ENCODE measurements at places on chromosomes 16 and 17.
A peak's percentile ranks its signal among the peaks of the same experiment; 100 is the strongest.

- no peak for DNase-seq
These were observed 19.5 kb downstream of the C16orf90 start for GRCh38 chr16:3475604-3476375.

DNA sequence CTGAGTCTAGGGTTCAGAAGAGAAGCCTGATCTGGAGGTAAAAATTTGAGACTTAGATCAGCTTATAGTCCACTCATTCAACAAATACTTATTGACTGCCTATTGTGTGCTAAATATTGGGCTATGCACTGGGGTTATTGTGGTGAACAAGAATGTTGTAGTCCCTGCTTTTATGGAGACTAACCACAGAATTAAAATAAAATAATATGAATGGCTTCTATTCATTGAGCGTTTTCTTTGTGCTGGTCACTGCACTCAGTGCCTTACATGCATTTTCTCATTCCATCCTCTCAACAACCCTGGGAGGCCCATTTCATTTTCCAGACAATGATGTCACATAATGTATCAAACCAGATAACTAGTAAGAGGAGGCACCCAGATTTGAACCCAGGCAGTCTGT lies 4.8 kb downstream of the NEK8 start:
- no peak for DNase-seq

GRCh38 chr16:84062734-84063640 lies 20.4 kb upstream of the SLC38A8 start:
- peak; percentile 50 for DNase-seq

- no peak for DNase-seq
These were observed 18.2 kb upstream of the ABCA10 start for GRCh38 chr17:69246726-69247375.

DNA sequence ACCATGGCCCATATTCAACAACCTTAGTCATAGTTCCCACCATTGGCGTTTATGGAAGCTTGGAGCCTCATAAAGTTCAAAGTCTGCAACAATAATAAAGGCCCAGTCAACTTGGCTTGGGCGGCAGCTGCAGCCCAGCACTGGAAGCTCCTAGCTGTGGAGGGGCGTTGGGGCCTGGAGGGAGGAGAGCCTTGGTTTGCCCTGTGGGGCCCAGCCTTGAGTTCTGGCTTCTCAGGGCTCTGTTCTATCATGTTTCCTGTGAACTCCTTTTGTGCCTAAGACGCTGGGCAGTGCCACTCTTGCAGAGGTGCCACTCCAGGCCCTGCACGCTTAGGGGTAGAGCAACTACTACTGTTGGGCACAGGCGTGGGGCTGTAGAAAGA lies 927 bp upstream of the ENGASE start:
- DNase-seq: no peak

DNA sequence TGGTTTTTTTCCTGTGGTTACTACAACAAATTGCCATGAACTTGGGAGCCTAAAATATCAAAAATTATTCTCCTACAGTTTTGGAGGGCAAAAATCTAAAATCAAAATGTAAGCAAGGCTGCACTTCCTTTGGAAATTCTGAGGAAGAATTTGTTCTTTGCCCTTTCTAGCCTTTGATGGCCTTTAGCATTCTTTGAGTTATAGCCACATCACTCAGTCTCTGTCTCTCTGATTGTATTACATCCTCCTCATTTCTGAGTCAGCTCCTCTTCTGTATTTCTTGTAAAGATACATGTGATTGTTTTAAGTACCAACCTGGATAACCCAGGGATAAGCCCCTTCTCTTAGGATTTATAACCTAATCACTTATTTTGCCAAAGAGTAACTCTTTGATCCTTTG lies 282.0 kb downstream of the BCAS3 start:
- no peak for DNase-seq
